ENCODE measurements at places on chromosomes 1 and 21.
A peak's percentile ranks its signal among the peaks of the same experiment; 100 is the strongest.

GRCh38 chr1:165234149-165234548, 122.4 kb downstream of the LMX1A start:
- no peak for DNase-seq

DNA sequence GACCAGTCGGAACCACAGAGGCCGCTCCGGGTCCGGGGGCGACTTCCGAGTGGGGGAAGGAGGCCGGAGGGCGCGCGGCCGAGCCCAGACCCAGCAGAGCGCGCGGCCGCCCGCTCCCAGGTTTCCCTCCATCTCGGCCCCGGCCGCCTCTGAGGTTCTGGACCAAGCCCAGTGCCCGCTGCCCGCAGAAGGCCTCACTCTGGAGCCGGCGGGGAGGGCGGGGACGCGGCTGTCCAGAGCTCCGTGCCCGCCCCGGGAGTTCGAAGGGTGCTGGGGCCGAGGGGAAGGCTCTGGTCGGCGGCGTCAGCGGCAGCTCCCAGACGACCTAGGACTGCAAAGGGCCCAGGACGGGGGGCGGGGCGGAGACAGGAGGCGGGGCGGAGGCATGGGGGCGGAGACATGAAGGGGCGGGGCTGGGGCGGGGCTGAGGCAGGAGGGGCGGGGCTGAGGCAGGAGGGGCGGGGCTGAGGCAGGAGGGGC, 48.0 kb upstream of the SLC19A1 start:
- no peak for DNase-seq

- DNase-seq: no peak
Measured at GRCh38 chr21:41149199-41149598, 18.8 kb upstream of the BACE2 start.

- no peak for DNase-seq
Measured at GRCh38 chr21:33008333-33009051, 17.2 kb upstream of the OLIG2 start.

DNA sequence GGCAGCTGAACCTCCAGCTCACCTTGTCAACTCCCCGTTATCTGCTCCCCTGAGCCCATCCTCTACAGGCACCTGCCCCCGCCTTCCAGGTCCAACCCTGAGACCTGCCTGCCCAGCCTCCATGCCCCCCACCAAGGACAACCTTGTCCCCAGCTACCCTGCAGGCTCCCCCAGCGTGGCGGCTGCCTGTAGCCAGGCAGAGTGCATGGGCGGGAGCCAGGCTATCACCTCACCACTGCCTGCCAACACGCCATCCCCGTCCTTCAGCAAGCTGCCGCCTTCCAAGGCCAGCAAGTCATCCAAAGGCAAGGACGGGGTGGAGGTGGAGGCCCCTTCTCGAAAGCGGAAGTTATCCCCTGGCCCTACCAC, 3.0 kb upstream of the CYB561D1 start:
- no peak for DNase-seq

DNA sequence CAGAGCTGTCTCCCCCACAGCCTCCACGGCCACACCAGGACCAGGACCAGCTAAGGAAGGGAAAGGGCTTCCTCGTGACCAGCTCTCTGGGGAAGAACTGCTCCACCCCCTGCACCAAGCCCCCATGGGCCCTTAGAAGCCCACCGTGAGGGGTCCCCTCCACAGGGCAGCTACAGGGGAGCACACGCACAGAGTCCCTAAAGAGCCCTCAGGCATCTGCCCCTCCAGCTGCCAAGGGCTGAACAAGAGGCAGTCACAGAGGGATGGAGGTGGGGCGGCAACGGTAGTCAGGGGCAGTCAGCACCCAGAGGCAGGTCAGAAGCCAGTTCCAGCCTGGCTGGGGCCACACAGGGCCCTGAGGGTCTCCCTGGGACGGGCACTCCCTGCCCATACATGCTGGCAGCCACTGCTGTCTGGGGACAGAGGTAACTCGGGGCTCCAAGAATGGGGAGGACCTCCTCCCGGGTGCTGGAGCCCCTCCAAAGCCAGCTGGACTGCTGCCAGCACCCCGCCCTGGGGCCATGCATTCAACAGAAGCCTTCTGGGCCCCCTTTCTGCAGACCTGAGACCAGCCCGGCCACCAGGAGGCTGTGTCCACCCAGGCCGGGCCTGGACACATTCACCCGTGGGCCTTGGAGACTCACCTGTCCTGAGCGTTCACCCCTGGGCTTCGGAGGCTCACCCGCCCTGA, 18.7 kb downstream of the SLC19A1 start:
- no peak for DNase-seq

DNA sequence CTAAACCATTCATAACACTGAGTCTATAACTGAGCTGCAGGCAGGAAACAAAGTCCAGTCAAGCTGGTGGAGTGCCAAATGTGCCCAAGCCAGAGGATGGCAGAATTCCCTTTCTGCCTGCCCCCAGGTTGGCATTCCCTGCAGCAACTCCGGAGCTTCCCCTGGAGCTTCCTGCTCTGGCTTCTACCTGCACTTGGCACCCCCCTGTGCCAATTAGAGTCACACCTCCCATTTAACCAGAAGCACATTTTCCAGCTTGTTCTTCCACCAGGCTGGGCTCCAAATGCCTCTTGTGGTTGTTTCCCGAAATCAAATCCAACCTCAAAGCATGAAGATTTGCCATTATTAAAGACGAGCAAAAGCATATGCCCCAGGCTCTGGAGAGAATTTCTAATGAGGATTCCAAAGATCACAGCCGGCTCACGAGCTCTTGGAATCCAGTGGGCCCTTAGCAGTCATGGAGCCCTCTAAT, 294.5 kb downstream of the RRAGC start:
- no peak for DNase-seq

- DNase-seq: peak; percentile 28
Measured at GRCh38 chr1:39395357-39395831, 96.0 kb upstream of the BMP8A start.

DNA sequence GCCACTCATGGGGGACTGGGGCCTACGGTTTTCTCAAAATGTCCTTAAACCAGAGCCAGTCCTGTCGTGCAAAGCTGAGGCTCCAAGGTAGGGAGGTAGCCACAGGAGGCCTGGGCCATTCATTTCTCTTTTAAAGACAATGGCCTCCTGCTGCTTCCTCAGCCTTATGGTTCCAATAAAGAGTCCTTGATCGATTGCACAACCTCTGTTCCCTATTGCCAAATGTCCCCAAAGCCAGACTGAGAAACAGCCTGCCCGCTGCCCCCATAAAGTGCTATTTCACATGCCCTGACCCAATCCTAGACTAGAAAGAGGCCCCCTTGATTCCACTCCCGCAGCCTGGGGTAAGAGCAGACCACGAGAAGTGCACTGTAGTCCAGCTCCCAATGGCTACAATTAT, 166.7 kb downstream of the CLIC6 start:
- peak; percentile 92 for DNase-seq
